ENCODE measurements at places on chromosomes 4 and X.

GRCh38 chrX:118216087-118216486 lies 99.5 kb upstream of the KLHL13 start:
- DNase-seq: no peak

DNA sequence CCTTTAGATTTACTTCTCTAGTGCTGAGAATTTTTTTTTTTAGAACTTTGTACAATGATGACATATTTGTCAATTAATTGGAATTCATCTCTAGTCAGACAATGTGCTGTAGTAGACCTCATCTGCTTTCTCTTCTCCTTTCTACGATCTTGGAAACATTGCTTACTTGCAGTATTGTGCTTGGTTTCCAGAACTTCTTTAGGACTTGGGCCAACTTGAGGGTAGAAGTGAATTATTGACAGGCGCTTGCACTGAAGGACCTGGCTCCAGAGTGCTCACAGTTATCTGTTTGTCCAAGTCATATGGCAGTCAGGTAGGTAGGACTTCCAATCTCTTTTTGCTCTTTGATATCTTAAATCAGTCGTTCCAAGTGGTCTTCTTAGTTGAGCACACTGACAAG lies 39.6 kb downstream of the FNIP2 start:
- DNase-seq: no peak

GRCh38 chr4:54687887-54688841 lies 30.4 kb downstream of the KIT start:
- DNase-seq: no peak

GRCh38 chr4:85968945-85969819 lies 390.7 kb downstream of the MAPK10 start:
- DNase-seq: no peak

DNA sequence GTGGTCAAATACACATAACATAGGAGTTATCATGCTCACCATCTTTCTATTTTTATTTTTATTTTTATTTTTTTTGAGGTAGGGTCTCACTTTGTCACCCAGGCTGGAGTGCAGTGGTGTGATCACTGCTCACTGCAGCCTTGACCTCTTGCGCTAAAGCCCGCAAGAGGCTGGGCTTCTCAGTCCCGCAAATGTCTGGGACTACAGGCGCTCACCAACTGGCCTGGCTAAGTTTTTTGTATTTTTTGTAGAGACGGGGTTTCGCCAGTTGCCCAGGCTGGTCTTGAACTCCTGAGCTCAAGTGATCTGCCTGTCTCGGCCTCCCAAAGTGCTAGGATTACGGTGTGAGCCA lies 295 bp upstream of the TLR10 start:
- DNase-seq: no peak

DNA sequence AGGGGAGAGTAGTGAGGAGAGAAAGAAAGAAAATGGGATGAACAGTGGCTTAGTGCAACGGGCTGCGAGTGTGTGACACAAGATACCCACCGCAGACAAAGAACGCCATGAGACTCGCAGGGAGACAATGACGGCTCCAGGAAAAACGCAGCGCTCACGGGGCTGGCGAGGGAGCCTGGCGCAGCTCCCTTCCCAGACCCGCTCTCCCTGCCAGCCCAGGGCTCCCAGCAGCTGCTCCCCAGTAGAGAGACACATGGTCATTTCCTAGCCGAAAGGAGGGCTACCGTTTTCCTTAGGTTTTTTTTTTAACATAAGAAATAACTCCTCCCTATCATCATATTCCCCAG lies 149.5 kb downstream of the MAML3 start:
- no peak for DNase-seq

- no peak for DNase-seq
Observed at GRCh38 chr4:34932591-34932990, 1311.7 kb downstream of the ARAP2 start.

DNA sequence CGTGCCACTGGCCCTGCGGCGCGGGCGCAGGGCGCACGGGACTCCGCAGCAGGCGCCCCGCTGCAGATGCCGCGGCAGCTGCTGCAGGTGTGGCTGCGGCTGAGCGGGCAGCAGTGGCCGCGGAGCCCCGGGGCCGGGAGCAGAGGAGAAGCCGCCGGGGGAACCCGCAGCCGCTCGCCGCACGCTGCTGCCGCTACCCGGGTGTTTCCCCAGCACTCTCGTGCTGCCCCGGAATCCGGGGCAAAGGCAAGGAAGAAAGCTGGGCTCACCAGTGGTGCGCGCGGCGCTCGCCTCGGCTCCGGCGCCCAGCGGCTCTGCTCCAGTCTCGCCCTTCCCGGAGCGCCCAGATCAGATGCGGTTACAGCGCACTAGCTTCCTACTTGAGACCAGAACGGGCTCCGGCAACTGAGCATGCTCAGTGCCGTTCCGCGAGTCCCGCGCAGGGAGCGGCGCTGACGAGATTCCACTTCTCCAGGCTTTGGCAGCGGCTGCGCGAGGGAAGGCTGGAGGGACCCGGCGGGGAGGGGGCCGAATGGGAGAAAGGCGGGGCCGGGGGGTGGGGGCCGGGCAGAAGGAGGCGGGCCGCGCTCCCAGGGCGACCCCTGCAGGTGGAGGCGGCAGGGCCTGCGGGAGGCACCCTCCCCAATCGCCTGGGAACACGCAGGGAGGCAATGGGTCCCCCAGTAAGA lies at the start of gene APBB2:
APBB2 (minus strand) TSS at position 407 of the 689 bp plus-strand sequence. CDS start 181,288 bp downstream, outside the sequence.
- DNase-seq: peak; percentile 27

GRCh38 chrX:150863191-150863590 lies 35.3 kb downstream of the CD99L2 start:
- DNase-seq: no peak

GRCh38 chrX:19875050-19875431 lies 12.4 kb downstream of the SH3KBP1 start:
- DNase-seq: no peak

DNA sequence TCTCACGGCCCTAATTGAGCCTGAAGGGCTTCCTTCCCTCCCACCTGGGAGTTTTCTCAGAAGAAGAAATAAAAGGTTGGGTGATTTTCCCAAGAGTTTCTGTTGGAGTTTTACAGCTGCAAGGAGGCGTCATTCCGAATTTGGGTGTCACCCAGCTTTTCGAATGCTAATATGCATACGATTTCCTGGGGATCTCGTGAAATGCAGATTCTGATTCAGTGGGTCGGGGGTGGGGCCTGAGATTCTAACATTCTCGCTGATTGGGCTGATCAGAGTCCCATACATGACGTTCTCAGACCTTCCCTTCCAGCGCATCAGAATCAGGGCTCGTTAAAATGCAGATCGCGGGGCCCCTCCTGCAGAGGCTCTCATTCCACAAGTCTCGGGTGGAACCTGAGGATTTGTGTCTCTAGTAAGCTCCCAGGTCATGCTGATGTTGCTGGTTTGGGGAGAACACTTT lies 125.8 kb upstream of the STX18 start:
- no peak for DNase-seq

GRCh38 chr4:14868426-14869395 lies 133.6 kb upstream of the CPEB2 start:
- no peak for DNase-seq

DNA sequence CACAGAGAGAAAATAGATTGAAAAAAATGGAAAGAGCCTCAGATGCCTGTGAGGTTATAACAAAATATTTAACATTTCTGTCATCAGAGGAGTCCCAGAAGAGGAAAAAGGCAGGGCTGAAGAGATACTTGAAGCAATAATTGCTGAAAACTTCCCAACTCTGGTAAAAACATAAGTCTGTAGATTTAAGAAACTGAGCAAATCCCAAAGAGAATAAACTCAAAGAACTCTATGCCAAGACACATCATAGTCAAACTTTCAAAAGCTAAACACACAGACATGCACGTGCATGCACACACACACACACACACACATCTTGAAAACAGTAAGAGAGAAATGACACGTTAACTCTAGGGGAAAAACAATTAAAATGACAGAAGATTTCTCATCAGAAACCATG lies 94.1 kb downstream of the SLC16A2 start:
- no peak for DNase-seq

GRCh38 chr4:7709431-7709830 lies 230.2 kb downstream of the AFAP1 start:
- DNase-seq: no peak

- no peak for DNase-seq
Observed at GRCh38 chr4:179584101-179584500, 2141.9 kb upstream of the AGA start.

- no peak for DNase-seq
Observed at GRCh38 chr4:87849612-87850011, 16.8 kb downstream of the MEPE start.

DNA sequence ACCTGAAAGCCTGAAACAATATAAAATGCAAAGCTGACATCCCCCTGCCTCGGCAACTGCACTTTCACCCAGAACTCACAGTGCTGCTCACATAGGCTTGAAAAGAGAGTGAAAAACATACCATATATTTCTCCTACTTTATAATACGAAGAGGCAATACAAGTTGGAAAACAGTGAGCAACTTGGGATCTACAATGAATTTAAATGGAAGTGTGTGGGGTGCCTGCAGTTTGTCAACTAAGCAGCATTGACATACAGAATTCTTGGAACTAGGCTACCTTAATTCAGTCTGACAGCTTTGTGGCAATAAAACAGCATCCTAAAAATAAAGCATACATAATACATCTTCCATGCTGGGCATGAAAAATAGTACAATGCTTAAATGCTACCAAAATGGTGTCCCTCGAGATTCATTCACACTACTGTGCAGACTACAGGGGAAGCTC lies 8.0 kb downstream of the GASK1B start:
- no peak for DNase-seq

DNA sequence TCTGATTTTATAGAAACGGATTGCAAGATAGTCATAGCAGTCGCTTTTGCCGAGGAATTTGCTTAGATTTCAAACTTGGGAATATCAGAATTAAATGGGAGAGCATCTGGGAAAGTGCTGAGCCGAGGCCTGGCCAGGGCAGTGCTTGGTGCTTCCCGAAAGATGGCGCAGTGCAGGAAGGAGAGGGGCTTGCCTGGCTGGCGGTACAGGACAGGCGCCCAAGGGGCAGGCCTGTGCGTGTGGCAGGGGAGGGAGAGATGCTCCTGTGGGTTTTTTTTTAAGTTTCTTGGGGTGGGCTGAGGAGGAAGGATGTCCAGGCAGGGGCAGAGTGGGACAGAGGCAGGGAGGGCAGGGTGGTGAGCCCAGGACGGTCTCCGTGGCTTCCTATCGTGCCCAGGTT lies 241.1 kb downstream of the AFAP1 start:
- no peak for DNase-seq

DNA sequence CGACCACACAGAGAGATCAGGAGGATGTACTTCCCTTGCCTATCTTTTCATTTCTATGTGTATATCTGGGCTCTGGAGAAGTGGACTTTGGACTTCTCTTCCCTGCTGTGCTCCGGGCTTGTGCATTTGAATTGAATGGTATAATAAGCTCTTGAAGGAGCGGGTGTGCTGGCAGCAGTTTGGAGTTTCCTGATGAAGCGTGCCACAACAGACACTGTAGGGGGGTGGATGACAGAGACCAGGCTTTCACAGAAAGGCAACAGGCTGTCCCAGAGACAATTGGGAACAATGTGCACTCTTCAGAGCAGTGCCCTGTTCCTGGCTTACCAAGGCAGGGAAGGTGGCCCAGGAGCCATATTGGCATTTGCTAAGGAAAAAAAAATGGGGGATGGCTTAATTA lies 170.1 kb downstream of the FRMPD4 start:
- no peak for DNase-seq

DNA sequence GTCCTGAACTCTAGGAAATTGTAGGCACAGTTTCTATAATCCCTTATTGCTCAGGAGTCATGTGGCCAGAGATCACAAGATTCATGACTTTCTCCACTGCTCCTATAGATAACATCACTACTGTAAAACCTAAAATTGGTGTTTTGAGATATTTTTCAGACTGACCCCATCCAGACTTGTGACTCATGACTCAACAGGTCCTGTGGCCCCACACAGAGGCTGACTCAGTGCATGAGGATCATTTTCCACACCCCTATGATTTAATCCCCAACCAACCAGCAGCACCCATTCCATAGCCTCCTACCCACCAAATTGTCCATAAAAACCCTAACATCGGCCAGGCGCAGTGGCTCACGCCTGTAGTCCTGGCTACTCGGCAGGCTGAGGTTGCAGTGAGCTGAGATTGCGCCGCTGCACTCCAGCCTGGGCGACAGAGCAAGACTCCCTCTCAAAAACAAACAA lies 13.2 kb upstream of the XIAP start:
- no peak for DNase-seq

- no peak for DNase-seq
Observed at GRCh38 chrX:38811515-38812243, 10.4 kb downstream of the MID1IP1 start.

- DNase-seq: no peak
Observed at GRCh38 chrX:72366701-72367454, 61.2 kb upstream of the CITED1 start.

- DNase-seq: no peak
Observed at GRCh38 chrX:20143561-20143960, 1.9 kb upstream of the EIF1AX start.

- no peak for DNase-seq
Observed at GRCh38 chrX:65677954-65678469, 10.6 kb downstream of the MSN start.

- no peak for DNase-seq
Observed at GRCh38 chr4:120694973-120695372, 227.6 kb downstream of the PRDM5 start.

GRCh38 chrX:42485601-42486000 lies 292.4 kb downstream of the PPP1R2C start:
- no peak for DNase-seq

DNA sequence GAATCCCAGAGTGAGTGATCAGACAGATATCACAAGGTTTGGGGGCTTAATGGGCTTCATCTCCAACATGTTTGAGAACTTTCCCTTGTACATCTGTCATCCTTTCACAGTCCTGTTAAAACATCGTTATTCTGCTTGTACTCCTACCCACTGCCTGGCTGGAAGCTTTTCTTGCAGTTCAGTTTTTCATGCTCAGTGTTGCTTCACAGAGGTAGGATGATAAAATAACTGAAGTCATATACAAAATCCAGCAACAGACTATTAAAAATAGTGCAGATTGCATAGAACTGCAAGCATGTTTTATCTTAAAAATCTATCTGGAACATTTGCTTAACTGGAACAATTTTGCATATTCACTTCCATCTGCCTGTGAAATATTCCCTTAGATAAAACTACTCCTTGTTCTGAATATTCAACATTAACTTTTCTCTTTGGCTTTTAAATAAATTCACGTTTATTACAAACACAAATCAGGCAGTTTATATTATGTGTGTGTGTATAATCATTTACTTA lies 579.6 kb upstream of the IGFBP7 start:
- DNase-seq: no peak

DNA sequence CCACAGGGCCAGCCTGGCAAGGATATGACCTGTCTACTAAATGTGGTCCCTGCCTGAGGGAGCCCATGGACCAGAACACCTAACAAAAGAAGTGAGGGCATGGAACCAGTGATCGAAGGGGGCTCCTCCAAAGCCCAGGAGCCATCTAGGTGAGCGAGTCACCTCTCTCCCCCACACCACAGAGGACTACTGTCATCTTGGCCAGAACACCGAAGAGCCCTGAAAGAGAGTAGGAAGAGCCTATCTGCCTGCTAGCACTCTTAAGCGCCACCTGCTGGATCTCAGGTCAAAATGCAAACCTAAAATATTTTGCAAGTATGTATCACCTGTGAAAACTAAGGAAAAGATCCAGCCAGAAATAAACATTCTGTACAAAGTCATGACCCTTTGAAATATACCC lies 137.9 kb upstream of the ZXDB start:
- DNase-seq: no peak
